ENCODE measurements at places on chromosomes 12 and 14. TPM values are rescaled to one million over a fixed set of nuclear protein-coding genes. Genes with fewer than 3 reads are reported as not detected.

AMIGO2 gene
- 4.8 TPM for total RNA-seq

CEP128 gene
- total RNA-seq, result 10.0 TPM

PTPN6 gene
- total RNA-seq, result 61.7 TPM

DNA sequence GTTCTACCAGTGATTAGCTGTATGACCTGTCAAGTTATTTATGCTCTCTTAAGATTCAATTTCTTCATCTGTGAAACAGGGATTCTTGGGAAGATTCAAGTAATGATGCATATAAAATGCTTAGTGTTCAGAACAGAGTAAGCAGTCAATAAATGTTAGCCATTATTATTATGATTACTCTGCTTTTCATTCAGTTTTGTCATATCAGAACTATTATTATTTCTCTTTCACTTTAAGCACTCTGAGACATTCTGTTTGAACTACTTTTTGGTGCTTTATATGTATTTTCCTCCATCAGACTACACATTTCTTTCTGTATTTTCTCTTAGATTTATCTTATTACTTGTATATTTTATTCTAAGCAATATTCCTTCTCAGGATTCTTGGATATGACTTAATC lies 81.2 kb downstream of the CFAP54 start:
- no peak for DNase-seq

GRCh38 chr14:75566321-75566720 lies 12.1 kb upstream of the FLVCR2 start:
- DNase-seq, result no peak

- DNase-seq, result no peak
Observed at GRCh38 chr14:90616881-90617280, 199.3 kb downstream of the TTC7B start.

GRCh38 chr12:69331519-69331908 lies 16.7 kb upstream of the LYZ start:
- peak; percentile 29 for DNase-seq

DNA sequence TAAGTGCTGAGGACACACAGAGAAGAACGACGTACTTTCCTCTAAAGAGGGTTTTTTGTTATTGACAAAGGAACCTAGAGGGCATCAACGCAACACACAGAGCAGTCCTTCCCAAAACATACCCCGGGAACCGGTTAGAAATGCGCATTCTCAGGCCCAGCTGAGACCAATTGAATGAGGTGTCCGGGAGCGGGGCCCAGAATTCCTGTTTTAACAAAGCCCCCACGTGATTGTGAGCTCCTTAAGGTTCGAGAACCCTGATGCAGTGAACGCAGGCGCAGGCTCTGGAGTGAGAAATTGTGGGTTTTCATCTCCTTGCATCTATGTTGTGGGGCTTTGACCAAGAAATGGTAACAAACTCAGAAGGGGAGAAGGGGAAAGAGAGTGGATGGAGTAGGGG lies 51.0 kb upstream of the TBX3 start:
- no peak for DNase-seq

DNA sequence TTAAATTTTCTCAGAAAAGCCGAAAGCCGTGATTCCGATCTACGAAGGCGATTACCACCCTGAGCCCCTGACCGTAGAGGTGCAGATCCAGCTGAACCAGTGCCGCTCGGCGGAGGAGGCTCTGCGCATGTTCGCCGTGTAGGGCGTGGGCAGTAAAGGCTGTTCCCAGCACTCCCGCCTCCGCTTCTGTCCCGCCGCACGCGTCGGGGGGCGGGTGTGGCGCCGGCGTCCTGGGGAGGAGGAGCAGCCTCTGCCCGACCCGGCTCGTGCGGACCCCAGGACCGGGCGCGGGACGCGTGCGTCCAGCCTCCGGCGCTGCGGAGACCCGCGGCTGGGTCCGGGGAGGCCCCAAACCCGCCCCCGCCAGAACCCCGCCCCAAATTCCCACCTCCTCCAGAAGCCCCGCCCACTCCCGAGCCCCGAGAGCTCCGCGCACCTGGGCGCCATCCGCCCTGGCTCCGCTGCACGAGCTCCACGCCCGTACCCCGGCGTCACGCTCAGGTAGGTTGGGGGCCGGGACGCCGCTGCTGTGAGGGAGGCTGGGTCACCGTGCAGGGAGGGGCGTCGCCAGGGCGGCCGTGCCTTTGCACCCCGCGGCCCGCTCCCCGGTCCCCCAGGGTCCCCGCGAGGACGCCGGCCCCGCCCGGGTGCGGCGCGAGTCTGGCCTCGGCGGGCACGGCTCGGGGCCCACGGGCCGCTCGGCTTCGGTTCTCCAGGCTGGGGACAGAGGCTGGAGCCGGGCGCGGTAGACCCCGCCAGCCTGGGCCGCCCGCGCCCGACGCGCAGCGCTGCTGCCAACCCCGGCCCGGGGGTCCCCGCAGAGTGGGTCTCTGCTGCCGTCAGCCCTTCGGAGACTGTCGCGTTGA lies at the start of gene B3GNT4:
Gene B3GNT4 (plus strand): TSS at position 409 of the 866 bp plus-strand sequence. CDS start 910 bp downstream, outside the sequence.
- peak; percentile 83 for DNase-seq

GRCh38 chr12:106040521-106040920 lies 98.2 kb downstream of the NUAK1 start:
- DNase-seq, result no peak

- DNase-seq, result peak; percentile 68
Observed at GRCh38 chr14:68548194-68549076, 244.4 kb downstream of the ZFP36L1 start.

GRCh38 chr12:109134186-109134917 lies 18.0 kb downstream of the ACACB start:
- DNase-seq, result no peak

DNA sequence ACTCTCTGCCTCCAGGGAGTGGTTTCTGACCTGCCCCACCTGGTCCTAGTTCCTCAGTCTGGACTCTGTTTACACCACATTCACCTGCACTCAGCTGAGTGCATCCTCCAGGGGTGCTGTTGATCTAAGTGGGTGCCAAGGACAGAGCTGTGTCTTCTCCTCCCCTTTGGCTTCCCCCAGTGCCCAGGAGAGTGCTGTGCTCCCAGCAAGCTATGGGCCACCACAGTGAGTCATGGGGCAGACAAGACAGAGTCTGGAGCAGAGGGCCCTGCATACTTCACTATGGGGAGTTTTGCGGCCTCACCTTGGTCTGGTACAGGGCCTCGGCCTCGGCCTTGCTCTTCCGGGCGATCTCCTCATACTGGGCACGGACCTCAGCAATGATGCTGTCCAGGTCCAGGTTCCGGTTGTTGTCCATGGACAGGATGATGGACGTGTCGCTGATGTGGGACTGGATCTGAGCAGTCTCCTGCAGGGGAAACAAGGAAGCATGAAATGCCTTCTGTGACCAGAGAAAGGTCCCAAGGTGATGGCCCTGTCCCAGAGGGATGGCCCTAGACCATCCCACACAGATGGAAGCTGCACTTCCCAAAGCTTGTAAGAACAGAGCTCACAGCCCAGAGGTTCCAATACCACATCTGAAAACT lies 4.9 kb downstream of the KRT73 start:
- no peak for DNase-seq

- no peak for DNase-seq
Observed at GRCh38 chr12:105348561-105348960, 18.1 kb downstream of the C12orf75 start.

DNA sequence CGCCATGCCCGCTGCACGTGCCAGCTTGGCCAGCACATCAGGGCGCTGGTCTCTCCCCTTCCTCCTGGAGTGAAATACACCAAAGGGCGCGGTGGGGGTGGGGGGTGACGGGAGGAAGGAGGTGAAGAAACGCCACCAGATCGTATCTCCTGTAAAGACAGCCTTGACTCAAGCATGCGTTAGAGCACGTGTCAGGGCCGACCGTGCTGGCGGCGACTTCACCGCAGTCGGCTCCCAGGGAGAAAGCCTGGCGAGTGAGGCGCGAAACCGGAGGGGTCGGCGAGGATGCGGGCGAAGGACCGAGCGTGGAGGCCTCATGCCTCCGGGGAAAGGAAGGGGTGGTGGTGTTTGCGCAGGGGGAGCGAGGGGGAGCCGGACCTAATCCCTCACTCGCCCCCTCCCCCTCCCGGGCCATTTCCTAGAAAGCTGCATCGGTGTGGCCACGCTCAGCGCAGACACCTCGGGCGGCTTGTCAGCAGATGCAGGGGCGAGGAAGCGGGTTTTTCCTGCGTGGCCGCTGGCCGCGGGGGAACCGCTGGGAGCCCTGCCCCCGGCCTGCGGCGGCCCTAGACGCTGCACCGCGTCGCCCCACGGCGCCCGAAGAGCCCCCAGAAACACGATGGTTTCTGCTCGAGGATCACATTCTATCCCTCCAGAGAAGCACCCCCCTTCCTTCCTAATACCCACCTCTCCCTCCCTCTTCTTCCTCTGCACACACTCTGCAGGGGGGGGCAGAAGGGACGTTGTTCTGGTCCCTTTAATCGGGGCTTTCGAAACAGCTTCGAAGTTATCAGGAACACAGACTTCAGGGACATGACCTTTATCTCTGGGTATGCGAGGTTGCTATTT lies 914 bp upstream of the CCND2 start:
- DNase-seq, result peak; percentile 82

DNA sequence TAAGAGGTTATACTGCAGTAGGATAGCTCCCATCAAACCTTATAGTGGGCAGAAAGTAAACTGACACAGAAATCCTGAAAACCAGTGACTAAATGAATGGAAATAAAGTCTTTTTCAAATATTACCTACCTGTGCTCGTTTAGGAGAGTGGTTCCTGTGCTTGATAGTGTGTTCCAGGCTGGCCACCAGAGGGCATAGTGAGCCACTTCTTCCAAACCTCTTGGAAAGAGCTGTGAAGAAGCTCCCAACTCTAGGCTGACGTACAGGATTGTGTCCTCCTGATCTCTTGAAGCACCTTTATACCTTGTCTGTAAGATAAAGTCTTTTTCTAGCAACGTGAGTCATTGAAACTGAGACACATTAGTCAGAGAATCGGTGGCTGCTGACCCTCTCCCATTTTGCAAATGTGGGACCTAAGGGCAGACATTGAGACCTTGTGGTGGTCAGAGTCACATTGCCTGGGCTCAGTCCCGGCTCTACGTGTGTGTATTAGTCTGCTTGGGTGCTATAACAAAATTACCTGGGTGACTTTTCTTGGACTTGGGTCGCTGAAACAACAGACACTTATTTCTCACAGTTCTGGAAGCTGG lies 17.6 kb downstream of the TDP1 start:
- DNase-seq, result peak; percentile 75

GRCh38 chr12:31591380-31591901 lies 505 bp upstream of the DENND5B start:
- DNase-seq, result no peak

- DNase-seq, result no peak
Observed at GRCh38 chr14:34911209-34912150, 36.3 kb upstream of the BAZ1A start.

GRCh38 chr14:71338153-71338552 lies 430.9 kb downstream of the PCNX1 start:
- no peak for DNase-seq

DNA sequence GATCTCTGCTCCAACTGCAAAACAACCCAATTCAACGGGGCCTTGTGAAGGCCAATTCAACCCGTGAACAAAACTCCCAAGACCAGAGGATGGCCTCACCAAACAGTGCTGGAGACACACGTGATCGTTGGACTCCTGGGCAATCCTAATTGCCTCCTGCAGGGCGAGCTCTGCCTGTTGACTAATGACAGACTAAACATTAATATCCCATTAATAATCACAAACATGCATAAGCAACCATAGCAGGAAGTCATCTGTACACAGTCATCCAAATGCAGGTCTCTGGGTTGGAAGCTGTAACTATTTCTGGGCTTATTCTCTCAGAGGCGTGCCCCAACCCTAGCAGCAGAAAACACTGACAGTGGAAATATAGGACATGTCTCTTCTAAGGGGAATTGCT lies 21.0 kb downstream of the ANAPC5 start:
- DNase-seq, result no peak

DNA sequence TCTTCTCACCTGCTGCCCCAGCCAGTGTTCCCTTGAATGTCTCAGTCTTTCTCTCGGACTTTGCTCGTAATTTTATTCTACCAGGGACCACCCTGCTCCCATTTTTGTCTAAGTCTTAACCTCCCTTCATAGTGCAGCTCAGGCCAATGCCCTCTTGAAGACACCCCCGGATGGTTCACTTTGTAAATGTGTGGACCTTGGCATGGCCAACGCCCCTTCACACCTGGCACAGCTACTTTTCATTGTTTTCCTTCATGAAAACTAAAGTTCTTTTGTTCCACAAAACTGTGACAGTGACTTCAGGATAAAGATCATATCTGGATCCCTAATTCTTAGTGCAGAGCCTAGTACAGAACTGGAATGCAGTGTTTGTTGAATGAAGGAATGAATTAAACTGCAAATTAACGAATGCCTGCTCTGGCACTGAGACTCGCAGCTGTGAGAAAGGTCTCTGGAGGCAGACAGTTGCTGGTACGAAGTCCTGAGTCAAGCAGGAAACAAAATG lies 3.5 kb upstream of the RNASE4 start:
- DNase-seq, result peak; percentile 81

DNA sequence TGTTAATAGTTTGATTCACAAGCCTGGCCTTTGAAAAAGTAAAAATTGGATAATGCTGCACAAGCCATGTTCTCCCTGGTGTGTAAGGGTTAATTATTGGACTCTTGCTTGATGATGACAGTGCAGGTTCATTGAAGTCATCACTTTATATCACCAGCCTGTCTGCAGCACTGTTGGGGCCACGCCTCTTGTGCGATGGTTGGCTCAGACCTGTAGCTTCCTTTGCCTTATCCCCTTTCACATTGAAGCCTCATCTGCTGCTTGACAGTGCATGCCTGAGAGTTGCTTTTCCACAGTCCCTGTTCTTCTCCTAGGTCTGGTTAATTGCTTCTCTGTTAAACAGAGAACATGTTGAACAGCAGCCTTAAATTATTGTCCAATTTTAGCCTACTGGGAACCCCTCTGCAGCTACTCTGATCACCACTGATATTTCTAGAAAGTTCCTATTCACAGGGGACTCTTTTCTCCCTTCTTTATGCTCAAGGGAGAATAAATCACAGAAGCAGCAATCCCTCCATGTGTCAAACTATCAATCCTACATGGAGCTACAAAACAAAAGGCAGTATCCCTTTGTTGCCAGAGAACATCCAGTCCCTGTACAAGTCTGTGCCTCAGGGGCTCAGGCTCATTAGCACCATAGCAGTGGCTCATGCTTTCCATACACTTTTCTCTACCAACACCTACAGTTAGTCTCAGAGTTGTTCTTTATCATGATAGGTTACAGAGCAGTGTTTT lies 322.1 kb downstream of the RGS6 start:
- DNase-seq, result no peak

Data from mucosa of descending colon (tissue), 3 donors.